Cerebellar nuclear complex (tissue), 1 donor: ENCODE measurements at places on chromosomes 11 and 22.

GRCh38 chr22:44442186-44442815, 55.7 kb downstream of the RTL6 start:
- DNase-seq = no peak

DNA sequence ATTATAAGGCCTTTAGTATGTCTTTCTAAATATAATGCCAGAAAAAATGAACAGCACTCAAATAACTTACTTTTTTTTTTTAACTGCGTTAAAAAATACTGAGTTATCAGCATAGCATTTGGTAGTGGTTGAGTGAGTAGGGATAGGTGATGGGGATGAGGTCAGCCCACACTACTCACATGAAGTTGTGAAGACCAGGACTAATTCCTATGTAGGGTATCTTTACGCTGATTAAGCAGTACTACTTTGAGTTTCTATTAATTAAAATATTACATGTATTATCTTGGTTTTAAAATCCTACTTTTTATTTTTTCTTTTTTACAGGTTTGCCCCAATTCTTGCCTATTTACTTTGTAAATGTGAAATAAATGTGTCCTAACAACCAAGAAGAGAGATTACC, 13.5 kb downstream of the PHF21A start:
- no peak for DNase-seq

- no peak for DNase-seq
These were observed 50.1 kb downstream of the LRRC32 start for GRCh38 chr11:76620489-76620888.

- DNase-seq = no peak
These were observed 38.8 kb upstream of the POU2AF1 start for GRCh38 chr11:111417766-111418435.

DNA sequence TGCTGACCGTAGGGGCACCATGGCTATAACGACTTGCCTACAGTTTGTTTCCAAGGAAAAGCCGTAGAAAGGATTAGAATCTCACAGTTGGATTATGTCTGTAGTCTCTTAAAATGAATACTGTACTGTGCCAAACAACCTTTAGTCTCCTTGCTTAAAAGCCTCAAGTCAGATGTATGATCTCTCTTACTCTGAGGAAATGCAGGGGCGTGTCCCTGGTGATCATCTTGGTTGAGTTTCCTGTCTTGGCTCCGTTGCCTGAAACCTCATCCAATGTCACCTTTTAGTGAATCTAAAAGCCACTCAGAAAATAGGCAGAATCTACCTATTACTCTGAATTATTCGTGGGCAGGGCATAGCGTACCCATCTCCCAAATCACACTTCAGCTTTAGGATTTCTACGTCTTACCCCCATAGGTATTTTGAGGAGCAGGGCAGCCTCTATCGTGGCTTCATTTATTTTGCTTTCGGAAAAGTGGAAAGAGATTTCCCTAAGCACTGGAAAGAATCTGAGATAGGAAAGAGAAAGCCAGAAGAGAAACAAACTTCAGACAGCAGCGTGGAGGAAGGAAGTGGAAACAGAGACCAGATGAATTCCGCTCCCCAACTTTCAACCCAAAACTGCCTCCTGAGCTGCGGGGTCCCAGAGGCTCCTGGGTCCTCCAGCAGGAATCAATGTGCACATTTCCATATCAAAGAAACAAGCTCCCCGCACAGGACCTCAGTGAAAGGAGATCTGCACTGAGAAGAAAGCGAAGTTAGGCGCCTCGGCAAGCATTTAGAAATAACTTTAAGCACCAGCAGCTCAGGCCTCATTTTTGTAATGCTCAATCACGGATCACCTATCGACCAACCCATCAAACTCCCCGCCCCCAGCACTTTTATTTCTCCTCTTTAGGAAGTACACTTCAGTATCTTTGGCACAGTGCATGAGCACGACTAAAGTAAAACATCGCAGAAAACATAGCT, 245.8 kb downstream of the ETS1 start:
- DNase-seq = no peak

DNA sequence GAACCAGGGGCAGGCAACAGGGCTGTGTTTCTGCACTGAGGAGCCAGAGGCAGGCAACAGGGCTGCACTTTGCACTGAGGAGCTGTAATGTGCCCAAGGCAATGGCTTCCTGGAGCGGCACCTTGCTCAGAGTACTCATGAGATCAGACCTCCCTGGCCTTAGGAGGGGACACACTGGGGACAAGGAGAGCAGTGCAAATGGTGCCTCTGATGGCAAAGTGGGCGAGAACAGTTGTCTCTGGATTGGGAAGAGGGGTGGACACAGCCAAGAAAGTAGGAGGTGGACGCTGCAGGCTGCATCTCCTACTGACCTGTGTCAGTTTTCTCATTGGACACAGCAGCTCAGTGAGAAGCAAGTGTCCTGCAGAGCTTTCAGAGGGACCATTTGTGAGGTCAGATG, 1443.3 kb downstream of the TBC1D22A start:
- DNase-seq = no peak

GRCh38 chr11:65355013-65355775, 643 bp downstream of the TIGD3 start:
- no peak for DNase-seq

- no peak for DNase-seq
These were observed 738.3 kb upstream of the KIRREL3 start for GRCh38 chr11:127738771-127739286.

DNA sequence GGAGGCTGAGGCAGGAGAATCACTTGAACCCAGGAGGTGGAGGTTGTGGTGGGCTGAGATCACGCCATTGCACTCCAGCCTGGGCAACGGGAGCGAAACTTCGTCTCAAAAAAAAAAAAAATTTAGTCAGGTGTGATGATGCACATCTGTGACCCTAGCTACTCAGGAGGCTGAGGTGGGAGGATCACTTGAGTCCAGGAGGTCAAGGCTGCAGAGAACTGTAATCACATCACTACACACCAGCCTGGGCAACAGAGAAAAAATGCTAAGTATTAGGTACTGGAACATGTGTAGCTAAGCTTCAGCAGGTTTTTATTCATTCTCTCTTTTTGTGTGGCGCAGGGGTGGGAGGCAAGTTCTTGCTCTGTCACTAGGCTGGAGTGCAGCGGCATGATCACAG, 64.2 kb upstream of the SLN start:
- DNase-seq = no peak

DNA sequence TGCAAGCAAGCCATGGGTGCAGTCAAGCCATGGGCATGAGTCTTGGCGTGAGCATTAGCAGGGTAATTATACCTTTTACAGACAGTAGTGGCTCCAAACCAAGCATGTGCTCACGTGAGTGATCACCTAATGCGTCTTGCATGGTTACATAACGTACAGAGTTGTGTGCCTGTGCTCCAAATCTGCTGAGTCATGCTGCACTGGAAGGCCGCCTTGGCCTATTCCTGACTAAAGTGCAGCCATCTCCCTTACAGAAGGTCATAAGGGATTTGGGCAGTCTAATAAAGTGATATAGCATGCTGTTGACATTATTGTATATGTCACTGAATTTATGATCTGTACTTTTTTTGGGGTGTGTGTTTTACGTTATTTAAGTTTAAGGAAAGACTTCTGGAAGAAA, 102.4 kb downstream of the ARHGAP42 start:
- DNase-seq = no peak

- DNase-seq = no peak
These were observed 303.4 kb downstream of the SHANK2 start for GRCh38 chr11:70948855-70949531.

DNA sequence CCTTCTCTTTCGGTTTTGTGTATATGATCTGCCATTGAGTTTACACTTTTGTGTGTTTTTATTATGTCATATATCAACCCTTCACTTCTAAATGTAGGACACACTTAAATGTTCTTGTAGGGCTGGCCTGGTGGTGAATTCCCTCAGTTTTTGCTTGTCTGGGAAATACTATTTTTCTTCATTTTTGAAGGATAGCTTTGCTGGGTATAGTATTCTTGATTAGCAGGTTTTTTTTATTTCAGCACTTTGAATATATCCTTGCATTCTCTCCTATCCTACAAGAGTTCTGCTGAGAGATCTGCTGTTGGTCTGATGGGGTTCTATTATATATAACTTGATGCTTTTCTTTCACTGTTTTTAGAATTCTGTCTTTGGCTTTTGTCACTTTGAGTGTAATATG, 79.1 kb downstream of the TECTA start:
- DNase-seq = no peak

GRCh38 chr22:29948385-29948769, 65.4 kb downstream of the MTMR3 start:
- no peak for DNase-seq

- no peak for DNase-seq
These were observed 1083.9 kb downstream of the BRD1 start for GRCh38 chr22:48743601-48744282.

GRCh38 chr11:116733969-116734508, 38.7 kb downstream of the BUD13 start:
- DNase-seq = no peak

DNA sequence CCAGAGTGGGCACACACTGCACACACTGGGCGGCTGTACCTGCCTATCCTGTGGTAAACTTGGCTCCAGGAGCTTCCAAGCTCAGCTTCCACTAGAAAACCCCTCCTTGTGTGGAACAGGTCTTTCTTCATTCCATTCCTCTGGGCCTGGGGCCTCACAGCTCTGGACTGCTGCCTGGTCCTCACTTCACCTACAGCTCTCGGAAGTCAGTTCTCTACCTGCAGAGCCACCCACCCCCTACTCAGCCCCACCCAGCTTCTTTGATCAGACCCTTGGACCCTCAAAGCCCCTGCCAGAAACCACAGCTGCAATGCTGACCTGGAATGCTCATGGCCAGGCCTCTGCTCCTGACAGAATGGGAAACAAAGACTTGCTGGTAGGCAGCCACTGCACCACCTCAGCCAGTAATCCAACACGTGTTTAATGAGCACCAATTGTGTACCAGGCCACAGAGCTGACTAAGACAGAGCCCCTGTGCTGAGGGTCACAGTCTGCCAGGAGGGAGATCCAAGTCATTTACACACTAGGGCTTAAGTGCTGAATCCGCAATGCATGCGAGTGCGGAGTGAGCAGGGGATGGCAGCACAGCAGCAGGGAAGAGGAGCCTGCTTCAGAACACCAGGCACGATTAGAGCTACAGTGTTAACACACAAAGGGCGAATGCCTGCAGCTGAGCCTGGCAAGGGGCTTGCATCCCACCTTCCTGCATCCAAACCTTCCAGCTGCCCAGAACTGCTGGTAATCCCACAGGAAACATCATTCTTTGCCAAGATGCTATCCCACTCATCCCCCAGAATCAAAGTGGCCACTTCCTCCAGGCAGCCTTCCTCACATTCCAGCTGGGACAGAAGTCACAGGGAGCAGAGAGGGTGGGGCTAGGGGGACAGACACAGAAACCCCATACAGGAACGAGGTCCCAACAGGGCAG, 4.6 kb downstream of the GNB1L start:
- DNase-seq = no peak

GRCh38 chr11:42265072-42265471, 805.6 kb upstream of the LRRC4C start:
- DNase-seq = no peak

DNA sequence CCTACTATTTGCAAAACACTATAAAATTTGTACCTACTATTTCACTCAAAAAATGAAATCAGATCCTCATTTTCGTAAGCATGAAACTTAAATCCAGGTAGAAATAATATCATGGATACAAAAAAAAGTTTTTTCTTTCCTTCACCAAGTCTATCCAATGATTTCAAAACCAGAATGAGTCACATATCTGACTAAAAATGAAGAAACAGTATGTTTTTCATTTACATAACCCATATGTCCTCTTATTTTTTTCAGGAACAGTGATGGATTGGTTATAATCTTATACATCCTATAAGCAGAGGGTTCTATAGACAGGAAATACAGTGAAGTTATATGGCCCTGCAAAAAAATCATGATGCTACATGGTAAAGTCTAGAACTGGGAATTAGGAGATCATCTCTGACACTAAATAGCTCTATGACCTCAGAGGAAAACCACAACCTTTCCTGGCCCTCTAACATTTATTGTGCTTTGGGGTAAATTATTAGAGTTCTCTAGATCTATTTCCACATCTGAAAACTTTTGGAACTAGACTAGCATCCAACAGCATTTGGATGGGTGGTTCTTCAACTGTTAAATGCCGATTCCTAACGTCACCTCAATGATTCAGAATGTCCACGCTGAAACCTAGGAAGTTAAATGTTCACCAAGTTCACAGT, 10.9 kb downstream of the MTMR2 start:
- DNase-seq = no peak

- DNase-seq = no peak
These were observed 105.4 kb downstream of the CASP12 start for GRCh38 chr11:104792861-104793260.

DNA sequence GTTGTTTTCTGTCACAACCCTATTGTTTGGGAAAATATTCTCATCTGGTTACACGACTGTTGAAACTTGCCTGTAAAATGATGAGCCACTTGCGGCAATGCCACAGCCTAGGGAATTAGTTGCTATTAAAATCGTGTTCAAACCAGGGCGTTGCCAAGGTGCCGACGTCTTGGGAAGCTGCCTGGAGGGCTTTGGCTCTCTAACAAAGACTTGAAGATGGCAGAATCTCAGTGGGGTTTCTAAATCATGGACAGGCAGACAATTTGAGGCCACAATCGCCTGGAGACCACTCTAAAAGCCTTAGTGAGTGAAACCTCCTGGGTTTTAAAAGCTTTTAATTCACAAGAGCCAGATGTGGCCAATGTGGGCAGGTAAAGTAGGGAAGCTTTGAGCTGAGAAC, 117.2 kb upstream of the BMAL1 start:
- DNase-seq = no peak

DNA sequence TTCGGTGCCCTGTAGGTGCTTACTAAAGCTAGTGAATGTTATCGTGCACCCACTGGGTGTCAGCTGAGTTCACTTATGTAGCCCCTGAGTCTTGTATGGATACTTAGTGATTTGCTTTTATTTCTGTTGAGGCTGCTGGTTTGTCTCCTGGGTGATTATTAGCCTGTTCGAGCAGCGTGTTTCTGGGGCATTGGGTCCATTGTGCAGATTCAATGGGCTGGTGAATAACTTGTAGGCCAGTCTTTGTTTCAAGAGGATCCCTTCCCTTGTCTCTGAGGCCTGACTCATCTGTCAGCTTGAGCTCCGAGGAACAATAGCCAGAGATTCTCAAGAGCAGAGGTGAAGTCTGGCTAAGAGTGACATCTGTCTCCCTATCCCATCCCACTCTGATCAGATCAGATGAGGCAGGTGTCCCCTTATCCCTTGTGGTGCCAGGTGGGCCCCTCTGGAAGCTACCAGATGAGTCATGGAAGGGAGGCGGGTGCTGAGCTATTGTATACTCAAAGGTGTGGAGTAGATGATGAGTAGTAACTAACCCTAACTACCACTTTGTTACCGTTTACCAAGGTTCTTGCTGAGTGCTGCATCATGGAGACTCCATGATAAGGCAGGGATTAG, 3.7 kb downstream of the MIAT start:
- DNase-seq = no peak

GRCh38 chr11:59189986-59190385, 18.1 kb downstream of the DTX4 start:
- DNase-seq = no peak
